Progenitor cell of endocrine pancreas (in vitro differentiated cells): ENCODE measurements at places on chromosomes 16 and 17.

GRCh38 chr16:20851601-20852000, 45.3 kb downstream of the REXO5 start:
- no peak for DNase-seq

GRCh38 chr17:70288540-70289290, 119.4 kb downstream of the KCNJ2 start:
- no peak for DNase-seq

GRCh38 chr17:45677770-45678169, 106.3 kb upstream of the CRHR1 start:
- no peak for DNase-seq

DNA sequence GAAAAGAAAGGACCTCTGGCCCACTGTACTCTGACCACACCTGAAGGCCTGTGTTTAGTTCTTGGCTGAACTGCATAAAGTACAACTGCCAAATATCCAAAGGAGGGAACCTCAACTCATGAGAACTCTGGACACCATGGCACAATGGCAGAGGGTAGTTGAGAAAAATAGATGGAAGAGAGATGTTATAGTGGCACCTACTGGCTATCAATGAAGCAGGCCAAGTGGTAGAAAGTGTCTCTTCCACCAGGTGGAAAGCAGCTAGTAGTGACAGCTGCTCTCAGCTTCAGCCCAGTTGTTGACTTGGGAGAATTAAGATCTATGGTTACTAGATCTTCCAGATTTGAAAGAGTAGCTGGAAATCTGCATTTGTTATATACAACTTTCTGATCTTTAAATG, 3.2 kb downstream of the MED31 start:
- DNase-seq, result no peak

GRCh38 chr16:27698266-27698665, 148.3 kb downstream of the KATNIP start:
- no peak for DNase-seq
